ENCODE measurements at places on chromosomes 5 and 9.

DNA sequence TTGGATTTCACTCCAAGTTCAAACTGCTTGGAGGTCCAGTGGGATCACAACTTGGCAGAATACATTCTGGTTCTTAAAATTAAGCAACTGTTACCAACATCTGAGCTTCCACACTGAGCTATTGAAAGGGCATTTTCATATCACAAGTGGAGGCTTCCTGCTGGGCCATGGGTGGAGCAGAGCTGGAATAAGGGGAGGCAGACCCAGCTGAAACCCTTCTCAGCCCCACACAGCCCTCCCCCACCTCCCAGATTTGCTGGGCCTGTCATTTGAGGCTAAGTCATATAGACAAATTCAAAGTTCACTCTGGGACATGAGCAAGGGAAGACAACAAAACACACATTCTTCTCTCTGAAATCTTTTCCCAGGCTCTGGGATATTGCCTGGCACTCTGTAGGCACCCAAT, 79.9 kb downstream of the ACTL7B start:
- no peak for DNase-seq

DNA sequence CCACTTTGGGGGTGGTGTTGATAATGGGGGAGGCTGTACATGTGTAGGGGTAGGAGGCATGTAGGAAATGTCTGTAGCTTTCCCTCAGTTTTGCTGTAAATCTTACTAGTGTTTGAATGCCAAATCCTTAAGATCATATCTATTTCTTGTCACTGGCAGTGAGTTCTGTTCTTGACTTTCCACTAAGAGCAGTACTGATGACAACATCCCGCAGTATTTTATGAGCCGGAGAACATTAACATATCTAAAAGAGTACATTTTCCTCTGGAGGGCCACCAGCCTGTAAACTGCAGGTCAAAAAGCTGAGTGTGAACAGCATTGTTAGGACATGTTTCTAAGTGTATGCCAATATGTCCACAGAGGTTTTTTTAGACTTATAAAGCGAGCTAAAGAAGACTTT, 2.5 kb upstream of the HSPB3 start:
- DNase-seq, result no peak

DNA sequence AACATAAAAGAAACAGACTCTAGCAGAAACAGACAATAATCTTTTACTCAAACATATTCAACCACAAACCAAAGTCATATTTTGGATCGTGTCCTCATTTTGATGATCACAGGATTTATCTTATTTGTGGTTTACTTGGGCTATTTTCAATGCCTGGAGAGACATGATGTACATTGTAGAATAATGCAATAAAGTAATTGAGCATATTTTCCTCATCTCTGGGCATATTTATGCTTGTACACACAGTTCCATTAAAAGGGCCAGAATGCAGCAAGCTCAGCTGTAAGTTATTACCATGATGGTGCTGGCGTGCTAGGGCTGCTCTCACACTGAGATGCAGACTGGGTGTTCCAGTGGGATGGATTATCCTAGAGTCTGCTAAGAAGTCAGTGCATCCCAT, 456.7 kb downstream of the TLE4 start:
- no peak for DNase-seq

DNA sequence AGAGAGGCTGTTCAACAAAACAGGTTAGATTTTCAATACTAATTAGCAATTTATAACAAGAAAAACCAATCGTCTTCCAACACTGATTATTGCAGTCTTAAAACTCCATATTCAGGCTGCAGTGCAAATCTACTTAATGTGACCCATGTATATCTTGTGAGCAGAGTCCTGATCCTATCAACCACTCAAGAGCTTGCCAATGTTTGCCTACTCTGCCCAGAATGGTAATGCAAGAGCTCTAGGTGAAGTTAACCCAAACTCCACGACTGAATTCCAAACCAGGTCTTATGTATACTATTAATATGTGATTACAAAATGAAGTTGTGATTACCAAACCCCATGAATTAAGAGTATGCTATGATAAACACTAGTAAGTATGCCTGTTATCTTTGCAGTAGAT, 17.1 kb downstream of the EFNA5 start:
- DNase-seq, result no peak

DNA sequence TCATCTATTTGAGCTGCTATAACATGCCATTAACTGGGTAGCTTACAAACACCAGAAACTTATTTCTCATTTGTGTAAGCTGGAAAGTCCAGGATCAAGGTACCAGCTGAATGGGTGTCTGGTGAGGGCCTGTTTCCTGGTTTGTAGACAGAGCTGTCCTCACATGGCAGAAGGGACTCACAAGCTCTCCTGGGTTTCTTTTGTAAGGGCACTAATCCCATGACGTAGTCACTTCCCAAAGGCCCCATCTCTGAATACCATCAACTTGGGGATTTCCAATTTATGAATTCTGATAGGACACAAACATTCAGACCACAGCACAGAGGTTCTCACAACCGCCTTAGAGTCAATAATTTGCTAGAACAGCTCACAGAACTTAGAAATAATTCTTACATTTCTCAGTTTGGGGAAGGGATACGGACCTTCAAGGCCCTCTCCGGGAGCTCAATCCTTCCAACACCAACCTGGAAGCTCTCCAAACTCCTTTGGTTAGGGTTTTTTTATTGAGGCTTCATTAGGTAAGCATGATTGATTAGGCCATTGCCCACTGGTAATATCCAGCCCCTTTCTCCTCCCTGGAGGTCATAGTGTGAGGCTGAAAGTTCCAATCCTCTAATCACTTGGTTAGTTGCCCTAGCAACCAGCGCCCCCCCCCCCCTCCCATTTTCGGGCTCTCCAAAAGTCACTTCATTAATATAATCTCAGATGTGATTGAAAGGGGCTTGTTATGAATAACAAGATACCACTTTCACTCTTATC, 7.6 kb upstream of the DNAJA1 start:
- no peak for DNase-seq

- DNase-seq, result no peak
Observed at GRCh38 chr5:123269851-123270250, 153.4 kb downstream of the CEP120 start.

DNA sequence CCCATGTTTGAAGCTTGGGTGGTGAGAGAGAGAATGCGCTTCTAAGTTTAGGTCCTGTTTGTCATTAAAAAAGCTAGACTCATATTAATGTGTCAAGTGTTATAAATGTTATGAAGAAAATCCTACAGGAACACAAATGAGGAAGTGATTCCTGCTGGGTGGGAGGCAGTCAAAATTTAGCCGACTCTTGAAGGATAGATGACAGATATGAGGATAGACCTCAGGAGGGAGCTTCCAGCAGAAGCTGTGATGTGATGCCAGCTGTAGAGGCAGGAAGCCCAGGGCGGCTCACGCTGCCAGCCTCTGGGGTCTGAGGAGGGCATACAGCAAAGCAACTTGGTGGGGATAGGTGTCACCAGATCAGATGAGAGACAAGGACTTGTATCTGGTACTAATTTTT, 74.7 kb upstream of the ADAMTS16 start:
- no peak for DNase-seq

- no peak for DNase-seq
Observed at GRCh38 chr5:107331882-107332281, 338.9 kb downstream of the EFNA5 start.

GRCh38 chr9:18822850-18823249, 210.2 kb downstream of the SAXO1 start:
- DNase-seq, result no peak

DNA sequence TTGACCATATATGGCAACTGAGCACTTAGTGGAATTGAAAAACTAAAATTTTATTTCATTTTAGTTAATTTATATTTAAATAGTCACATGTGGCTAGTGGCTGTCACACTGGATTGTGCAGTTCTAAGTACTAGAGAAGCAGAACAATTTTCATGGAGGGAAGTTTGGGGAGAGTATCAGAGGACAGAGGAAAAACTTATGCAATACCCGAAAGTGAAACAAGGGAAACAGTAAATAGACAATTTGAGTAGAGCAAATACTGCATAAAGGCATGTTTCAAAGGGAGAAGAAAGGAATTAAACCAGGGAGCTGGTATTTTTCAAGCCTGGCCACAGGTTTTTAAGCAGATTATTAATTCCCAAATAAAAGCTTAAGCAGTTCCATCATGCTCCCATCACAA, 590.5 kb upstream of the RORB start:
- no peak for DNase-seq

DNA sequence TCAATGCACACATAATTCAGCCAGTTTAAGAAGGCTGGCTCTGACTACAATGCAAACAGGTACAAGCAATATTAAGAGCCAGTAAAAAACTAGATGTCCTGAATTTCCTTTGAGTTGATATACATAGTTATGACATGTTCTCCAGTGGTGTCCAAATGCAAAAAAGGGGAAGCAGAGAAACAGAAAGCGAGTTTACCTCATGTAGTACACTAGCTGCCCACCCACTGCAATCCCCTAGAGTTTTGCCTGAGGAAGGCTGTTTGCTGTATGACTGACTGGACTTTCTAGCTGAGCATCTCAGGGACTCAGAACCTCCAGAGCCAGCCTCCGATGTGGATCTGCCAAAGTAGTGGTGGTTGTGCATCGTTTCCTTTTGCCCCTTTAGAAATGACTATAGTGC, 44.8 kb upstream of the SLC1A3 start:
- DNase-seq, result no peak

- no peak for DNase-seq
Observed at GRCh38 chr5:9898319-9898718, 268.2 kb upstream of the TAS2R1 start.

DNA sequence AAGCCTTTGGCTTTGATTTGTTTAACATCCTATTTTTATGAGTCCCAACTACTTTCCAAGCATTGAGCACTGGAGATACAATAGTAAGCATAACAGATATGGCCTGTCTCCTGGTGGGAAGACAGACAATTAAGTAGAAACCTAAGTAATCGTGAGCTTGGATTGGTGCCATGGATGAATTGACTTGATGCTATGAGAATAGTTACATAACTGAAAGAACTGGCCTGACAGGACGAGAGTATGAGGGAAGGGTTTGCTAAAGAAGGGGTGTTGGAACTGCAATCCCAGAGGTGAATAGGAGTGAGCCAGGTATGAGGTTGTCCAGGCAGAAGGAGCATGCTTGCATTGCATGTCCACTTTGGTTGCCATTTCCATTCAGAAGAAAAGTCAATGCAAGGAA, 52.4 kb downstream of the GPR21 start:
- no peak for DNase-seq

DNA sequence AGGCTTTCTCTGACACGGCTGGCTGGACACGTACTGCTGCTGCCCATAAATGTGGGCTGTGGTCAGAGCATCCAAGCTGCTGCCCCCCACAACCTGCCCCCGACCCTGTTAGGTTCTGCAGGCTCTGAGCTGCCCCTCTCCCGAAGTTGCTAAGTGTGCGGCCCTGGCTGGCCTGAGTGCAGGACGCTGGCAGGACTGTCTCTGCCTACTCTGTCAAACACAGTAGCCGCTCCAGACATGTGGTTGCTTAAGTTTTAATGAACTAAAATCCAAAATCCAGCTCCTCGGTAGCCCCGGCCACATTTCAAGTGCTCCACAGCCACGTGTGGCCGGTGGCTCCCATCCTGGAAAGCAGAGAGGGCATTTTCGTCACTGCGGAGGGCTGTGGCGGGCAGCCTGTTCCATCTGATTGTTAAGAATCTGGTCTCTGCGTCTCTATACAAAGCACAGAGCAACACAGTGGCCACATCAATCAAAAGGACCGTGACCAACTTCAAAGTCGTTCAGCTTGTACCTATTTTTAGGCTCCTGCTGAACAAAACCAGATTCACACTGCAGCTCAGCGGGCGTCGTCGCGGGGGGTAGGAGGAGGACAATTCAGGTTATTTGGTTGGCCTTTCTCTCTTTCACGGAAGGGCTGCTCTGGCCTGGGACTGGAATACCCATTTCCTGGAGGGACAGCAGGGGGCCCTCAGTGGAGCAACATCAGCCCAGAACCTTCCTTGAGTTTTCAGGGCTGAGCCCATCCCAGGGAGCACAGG, 68.9 kb downstream of the PTCH1 start:
- no peak for DNase-seq

DNA sequence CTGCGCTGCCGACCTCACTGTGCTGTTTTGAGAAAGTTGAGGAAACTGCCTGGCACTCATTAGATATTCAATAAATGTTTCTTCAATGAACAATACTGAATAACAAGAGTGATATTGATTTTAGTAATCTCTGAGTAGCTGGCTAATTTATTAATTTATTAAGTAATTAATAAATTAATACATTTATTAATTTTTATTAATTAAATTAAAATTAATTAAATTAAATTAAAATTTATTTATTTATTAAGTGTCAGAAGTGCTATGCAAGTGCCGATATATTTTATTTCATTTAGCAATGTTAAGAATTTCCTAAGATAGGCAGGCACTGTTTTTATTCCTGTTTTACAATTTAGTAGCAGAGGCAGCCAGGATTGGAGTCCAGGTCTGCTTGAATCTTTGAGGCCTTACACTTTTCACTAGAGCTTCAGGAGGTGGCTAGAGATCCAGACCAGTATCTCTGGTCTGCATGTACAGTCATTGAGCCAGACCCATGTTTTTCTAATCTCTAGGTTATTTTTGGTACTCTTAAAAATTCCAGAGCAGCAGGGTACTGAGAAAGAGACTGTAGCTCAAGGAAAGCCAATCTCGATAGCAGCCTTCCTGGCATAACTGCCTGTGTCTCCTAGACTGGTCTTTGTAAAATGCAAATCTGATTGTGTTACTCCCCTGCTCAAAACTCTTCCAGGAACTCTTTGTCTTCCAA, 109.2 kb downstream of the ARHGEF28 start:
- no peak for DNase-seq

DNA sequence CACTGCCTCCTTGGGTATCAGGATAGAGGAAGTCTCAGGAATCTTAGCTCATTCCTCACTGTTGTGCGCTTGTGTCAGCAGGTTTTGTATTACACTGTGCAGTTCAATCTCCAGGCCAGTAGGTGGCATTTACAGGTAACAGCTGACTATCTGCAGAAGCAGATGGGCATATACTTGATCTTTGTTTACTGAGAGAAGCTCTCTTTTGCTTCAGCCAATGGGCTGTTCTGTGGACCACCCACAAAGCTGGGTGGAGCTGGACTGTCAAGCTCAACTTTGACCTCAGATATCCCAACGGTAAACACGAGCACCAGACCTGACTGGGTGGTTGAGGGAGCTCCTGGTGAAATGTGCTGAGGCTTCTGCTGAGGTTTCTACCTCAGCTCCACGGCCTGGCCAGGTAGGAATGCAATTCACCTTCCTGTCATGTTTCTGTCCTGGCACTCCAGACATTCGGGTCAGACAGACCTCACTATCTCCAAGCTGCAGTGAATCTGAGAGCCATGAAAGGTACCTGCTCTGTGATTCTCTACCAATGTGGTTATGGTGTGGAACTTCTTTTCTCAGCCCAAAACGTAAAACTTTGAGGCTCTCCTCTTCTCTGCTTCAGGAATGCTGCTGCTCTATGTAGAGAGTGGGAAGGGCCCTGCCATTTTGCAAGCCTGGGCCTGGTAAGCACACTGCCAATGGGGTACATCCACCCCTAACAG, 167.9 kb upstream of the ACTBL2 start:
- no peak for DNase-seq

GRCh38 chr9:27564670-27565069, 8.6 kb downstream of the C9orf72 start:
- no peak for DNase-seq

- no peak for DNase-seq
Observed at GRCh38 chr5:89236900-89237299, 353.9 kb upstream of the MEF2C start.

GRCh38 chr5:127858116-127858784, 155.1 kb downstream of the CCDC192 start:
- DNase-seq, result no peak
